ENCODE measurements at places on chromosomes 1 and 21.

DNA sequence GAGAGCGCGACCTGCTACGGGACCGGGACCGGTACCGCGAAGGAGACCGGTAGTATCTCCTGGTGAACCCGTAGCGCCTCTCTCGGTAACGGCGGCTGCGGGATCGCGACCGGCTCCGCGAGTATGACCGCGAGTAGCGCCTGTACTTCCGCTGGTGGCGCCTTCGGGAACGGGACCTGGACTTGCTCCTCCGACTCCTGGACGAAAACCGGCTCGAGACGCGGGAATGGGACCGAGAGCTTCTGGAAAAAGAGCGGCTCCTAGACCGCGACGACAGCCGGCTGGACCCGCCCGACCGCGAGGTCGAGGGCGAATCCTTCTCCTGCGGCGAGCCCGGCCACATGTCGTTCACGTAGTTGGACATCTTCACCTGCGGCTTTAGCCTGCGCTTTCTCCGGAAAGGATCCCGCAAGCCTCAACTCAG, 642 bp downstream of the RSRP1 start:
- DNase-seq: no peak

DNA sequence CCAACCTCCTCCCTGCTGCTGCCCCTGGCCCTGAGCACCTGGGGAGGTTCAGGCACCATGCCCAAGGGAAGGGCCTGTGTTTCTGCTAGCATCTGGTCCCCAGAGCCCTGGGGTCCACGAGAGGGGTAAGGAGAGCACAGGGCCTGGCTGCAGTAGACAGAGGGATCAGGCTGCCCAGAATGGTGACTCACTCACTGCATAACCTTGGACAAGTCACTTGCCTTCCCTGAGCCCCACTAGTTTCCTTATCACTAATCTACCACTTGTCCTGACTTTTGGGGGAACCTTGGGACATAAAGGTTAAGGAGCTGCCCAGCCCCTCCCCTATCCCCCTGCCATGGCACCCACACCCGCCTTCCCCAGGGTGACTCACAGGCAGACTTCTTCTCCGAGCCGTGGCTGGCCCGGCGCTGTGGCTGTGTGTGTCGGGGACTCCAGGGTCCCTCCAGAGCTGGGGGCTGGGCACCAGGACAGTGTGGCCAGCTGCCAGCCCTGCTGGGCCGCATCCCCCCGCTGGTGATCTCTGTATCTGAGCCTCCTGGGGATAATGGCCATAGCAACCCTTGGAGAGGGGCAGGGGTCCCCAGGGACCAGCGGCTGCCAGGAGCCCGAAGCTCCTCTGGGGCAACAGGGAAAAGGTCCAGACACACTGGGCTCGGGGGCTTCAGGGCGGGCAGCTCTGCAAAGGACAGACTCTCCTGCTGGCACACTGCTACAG, 4.0 kb downstream of the ARHGEF19 start:
- DNase-seq: peak; percentile 40

DNA sequence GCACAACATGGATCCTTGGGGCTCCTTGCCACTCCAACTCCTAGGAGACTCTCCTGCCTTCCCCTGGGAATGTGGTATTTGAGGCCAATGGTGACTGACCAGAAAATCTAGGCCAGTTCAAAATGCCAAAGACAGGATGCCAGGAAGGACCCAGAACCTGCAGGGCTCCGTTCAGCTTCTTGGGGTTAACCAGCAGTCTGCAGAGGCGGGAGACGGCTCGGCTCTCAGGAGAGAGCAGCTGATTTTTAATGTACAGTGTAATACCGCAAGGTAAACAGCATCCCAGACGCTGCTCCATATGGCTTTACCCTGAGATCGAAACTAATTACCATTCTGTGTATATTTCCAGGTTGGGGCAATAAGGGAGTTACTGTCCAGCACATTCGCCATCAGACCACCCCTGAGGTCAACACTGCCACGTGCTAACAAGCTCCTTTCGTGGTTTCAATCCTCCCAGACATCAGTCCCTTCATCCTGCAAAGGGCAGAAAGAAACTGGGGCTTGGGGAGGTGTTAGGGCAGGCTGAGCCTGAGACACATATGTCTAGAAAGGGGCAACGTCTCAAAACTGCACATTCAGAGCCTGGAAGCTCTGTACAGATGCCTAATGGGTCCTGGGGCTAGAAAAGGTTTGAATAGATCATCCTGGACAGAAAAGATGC, 16.7 kb downstream of the ITPKB start:
- no peak for DNase-seq

DNA sequence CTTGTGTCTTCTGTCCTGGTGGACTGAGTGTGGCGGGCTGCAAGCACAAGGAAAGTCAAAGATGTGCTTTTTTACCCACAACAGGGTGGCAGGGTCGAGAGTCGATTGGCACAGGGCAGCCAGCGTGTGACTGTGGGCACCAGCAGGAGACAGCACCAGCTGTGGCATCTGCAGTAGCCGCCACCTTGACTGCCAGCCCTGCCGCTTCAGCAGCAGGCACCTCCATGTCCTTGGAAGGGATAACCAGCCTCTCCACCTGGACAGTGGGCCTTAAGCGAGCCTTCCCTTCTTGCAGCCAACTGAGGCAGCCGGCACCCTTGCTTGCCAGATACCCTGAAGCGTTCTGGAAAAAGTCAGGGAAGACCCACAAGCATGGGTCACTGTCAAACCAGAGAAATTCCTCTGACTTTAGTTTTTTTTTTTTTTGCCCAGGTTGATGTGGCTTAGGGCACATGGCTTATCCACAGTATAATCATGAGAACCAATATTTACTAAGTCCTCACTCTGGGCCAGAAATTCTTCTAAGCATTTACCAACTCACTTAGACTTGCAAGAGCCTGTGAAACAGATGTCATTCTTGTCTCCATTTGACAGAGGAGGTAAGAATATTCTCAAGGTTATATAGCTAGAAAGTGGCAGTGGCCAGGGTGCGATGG, 30.1 kb upstream of the PTGFRN start:
- DNase-seq: no peak

DNA sequence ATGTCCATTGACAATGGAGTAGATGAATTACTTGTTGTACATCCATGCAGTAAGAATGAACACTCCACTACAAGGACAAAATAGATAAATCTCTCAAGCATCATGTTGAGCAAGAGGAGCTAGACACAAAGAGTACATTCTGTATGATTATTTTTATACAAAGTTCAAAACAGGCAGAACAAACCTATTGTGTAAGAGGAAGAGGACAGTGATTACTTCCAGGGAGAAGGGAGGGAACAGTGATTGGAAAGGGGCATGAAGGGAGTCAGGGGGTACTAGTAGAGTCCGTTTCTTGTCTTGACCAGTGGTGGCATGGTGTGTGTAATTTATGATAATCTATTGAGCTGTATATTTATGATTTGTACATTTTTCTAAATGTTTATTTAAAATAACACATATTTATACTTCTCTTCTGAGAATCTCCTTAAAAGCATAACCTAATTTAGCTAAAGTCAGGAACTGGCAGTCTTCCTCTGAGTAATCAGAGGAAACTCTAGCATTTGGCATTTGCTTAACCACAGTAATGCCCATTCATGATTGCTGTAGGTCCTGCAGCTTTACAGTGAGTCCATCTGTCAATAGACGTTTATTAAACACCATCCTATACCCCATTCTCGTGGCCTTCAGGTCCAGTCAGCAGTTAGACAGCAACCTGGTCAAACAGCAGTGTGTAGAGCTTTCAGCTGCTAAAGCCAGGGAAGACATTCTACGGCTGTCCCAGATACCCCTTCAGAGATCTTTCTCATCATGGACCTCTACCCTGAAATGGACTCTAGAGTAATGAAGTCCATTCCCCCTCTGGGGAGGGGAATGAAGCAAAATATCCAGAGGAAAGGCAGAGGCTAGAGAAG, 114.1 kb upstream of the GALNT2 start:
- peak; percentile 28 for DNase-seq

GRCh38 chr1:227556288-227556687, 7.1 kb upstream of the ZNF678 start:
- DNase-seq: no peak

DNA sequence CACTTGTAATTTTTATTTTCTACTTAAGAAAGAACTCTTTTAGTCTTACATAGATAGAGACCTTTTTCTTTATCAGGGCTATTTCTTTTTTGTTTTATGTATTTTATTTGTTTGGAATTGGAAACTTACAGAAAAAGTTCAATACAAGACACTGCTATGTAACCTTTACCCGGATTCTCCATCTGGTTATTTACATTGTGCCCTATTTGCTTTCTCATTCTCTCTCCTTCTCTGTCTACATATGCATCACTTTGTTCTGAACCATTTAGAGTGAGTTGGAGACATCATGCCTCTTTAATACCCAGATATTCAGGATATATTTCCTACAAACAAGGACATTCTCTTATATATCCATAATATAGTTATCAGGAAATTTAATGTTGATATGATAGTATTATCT, 18.3 kb downstream of the AXDND1 start:
- DNase-seq: no peak

GRCh38 chr1:245926888-245927287, 580.2 kb downstream of the SMYD3 start:
- DNase-seq: no peak

DNA sequence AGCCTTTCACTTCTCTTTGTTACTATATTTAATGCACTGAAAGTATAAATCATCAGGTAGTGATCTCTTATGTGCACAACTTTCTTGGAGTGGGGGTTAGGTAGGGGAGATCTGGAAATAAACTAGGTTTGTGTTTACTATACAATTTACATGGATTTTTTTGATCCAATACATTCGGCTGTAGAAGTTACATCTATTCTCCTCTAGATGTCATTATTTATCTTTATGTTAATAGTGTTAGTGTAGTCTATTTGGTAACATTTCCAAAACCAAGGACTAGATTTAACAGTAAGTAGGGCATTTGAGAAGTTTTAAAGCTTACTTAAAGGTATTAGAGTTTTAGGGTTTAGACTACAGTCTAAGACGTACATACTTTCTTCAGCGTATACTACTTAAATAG, 5.4 kb downstream of the VPS45 start:
- peak; percentile 29 for DNase-seq

- DNase-seq: no peak
Observed at GRCh38 chr21:43021756-43022600, 47.6 kb downstream of the PKNOX1 start.

DNA sequence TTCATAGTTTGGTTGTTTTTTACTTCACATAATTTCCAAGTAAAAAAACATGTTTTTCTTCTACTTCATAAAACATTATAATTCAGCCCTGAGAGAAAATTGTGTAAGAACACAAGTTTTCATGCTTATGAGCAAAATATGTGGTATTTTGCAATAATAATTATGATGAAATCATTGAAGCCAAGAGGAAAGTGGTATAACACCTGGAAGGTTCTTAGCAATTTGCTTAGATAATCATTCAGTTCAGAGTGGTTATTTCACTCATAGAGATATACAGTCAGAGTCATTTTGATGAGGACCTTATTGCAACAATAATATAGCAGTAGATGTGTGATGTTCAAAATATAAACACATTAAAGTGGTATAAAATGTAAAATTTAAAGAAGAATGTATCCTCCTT, 94.5 kb downstream of the PLPPR4 start:
- peak; percentile 4 for DNase-seq
